ENCODE measurements at places on chromosomes 16 and 17. TPM values are rescaled to one million over a fixed set of nuclear protein-coding genes. Genes with fewer than 3 reads are reported as not detected.

GRCh38 chr16:57497121-57497520 lies 10.8 kb upstream of the DOK4 start:
- no peak for DNase-seq

The SLC6A2 gene
- total RNA-seq, result not detected

DNA sequence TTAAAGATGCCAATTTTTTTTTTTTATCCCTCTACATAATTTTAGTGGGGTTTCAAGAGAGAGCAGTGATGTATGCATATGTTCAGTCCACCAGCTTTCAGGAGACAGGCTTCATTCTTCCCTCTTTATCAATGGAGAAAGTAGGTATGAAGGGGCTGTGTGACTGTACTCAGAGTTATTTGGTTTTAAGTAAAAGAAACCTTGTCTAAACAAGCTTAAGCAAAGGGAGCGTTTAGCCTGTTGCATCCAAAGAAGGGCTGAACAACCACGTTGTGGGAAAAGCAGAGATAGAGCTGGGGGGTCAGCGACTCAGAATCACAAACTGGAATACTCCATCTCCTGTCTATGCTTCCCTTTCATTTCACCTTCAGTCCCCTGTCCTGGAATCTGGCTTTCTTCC lies 50.4 kb upstream of the HAS3 start:
- DNase-seq, result peak; percentile 57

GRCh38 chr17:61097781-61098180 lies 301.9 kb upstream of the TBX2 start:
- DNase-seq, result no peak

DNA sequence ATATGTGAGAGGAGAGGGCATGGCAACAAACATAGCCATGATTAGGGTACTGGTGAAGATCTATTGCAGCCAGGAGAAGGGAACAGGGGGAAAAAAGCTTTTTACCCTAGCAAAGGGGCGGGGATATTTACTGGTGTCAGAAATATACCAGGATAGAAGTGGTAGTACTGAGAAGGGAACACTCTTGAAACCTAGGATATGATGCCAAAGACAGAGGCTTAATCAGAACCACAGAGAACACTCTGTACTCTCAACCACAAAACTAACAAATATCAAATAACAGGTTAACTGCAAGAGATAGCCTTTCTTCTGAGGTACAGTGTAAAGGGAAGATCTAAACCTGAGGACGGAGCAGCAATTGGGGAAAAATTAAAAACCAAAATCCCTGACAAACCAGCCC lies 112.2 kb downstream of the KIF2B start:
- DNase-seq, result no peak

- no peak for DNase-seq
These were observed 63.0 kb upstream of the DNAH9 start for GRCh38 chr17:11535231-11535630.

The ALOX15B gene
- 6.5 TPM for total RNA-seq

GRCh38 chr17:82929011-82929622 lies 89.3 kb upstream of the ZNF750 start:
- DNase-seq, result no peak

DNA sequence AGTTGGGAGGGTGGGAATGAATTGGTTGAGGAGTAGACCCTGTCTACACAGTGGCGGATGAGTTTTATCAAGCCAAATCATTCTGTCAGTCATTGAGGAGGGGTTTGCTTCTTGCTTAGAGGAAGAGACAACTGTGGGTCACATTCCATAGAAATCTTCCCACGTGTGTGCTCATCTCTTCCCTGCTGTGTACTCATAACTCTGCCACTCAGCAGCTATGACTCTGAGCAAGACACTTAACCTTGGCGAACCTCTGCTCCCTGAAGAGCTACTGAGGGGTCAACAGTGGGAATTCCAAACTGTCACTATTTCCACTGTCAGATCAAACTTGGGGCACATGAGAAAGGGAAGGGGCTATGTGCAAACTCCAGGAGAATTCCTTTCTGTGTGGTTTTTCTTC lies 72.6 kb upstream of the COX10 start:
- no peak for DNase-seq

DNA sequence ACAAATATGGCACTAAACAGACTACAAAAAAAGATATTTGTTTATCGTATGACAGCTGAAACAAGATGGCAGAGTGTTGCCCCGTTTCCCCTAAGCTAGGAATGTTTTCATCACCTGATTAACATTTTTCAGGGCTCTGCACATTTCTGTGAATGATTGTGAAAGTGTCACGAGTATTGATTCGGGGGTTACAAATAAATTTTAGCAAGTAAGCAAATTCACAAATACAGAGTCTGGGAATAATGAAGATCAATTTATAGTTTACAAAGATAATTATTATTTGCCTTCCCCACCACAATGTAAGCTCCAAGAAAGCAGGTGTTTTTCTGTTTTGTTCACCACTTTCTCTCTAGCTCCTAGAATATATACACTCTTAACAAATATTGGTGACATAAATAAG lies 361.2 kb upstream of the ERCC4 start:
- DNase-seq, result no peak

GRCh38 chr16:77993111-77993985 lies 29.0 kb upstream of the CLEC3A start:
- peak; percentile 29 for DNase-seq

- DNase-seq, result no peak
These were observed 2.6 kb downstream of the CDH5 start for GRCh38 chr16:66369055-66369592.

DNA sequence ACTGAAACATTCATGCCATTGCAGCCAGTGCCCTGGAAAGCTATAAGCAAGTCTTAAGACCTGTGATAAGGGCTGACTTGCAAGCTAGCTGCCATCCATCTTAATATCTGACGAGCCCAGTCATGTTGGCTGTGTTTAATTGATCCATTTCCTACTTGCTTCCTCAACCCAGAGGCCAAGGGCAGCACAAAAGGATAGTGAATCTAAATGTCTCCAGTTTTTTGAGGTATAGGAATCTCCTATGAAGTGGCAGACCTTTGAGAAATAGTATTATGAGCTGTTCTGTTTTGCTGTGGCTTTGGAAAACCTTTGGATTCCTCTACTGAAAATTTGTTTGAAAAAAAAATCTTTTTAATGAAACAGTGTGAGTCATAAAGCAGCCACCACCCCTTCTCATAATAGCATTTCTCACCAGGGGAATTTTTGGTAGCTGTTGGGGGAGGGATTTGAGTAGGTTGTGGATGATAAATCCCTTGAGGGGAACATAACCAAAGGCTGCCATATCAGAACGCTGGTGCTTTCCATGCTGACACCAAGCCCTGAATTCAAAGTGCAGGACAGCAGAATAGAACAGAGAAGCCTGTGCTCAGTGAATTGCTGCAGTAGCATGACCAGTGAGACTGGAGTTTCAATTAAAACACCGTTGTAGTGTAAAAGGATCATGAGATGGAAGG lies 12.9 kb downstream of the ZNRF1 start:
- peak; percentile 91 for DNase-seq

- no peak for DNase-seq
These were observed 72.6 kb upstream of the METRNL start for GRCh38 chr17:83006515-83007455.

GRCh38 chr17:72382971-72383722 lies 262.3 kb downstream of the SOX9 start:
- no peak for DNase-seq

The CCL5 gene
- total RNA-seq, result not detected
